ENCODE measurements at places on chromosomes 3 and 15.

GRCh38 chr3:179606534-179607085, 2.0 kb downstream of the NDUFB5 start:
- no peak for DNase-seq

GRCh38 chr3:53161820-53162671, 1.0 kb downstream of the PRKCD start:
- no peak for DNase-seq

DNA sequence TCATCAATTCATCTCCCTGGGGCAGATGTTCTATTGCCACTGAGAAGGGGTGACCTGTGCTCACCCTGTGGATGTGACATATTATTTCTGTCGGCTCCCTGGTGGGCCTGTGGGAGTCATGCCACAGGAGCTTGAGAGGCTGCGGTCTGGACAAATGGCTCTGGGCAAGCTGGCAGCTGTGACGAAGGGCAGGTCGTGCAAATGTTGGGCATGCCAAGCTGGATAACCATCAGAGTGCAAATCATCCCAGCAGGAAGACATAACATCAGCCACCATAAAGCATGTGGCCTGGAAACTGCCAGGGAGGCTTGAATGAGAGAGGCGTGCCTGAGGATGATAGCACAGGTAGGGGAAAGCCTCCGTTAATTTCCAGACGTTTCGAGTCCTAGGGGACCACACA, 45.3 kb upstream of the FAM3D start:
- no peak for DNase-seq

DNA sequence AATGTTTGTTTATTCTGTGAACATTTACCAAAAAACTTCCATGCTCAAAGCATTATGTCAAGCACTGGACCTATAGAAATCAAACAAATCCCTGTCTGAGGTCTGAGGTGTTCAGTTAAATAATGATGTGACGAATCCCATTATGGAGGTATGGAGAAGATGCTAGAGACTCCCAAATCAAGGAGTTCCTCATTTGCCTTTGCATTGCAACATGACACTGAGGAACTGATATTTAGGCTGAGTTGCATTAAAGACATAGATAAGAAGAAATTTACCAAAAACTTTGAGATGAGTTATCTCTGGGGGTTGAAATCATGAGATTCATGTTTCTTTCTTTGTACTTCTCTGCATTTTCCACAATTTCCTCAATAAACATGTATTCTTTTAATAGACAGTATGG, 16.0 kb downstream of the CD200 start:
- no peak for DNase-seq

DNA sequence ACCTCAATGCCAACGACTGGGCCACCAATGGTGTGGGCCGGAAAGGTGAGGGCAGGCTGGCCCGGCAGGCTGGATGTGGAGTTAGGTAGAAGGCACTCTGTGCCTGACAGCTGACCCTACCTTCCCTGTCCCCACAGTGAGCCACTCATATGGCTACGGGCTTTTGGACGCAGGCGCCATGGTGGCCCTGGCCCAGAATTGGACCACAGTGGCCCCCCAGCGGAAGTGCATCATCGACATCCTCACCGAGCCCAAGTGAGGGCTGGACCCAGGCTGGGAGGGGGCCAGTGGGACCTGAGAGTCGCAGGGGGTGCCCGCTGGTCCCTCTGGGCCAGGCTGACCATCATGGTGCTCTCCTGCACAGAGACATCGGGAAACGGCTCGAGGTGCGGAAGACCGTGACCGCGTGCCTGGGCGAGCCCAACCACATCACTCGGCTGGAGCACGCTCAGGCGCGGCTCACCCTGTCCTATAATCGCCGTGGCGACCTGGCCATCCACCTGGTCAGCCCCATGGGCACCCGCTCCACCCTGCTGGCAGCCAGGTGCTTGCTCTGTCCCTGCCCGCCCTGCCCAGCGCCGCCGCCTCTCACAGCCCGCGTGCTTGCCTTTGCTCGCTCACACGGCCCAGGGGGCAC, 4.5 kb upstream of the FES start:
- DNase-seq: no peak

- no peak for DNase-seq
Observed at GRCh38 chr3:50472958-50473357, 30.5 kb downstream of the CACNA2D2 start.

DNA sequence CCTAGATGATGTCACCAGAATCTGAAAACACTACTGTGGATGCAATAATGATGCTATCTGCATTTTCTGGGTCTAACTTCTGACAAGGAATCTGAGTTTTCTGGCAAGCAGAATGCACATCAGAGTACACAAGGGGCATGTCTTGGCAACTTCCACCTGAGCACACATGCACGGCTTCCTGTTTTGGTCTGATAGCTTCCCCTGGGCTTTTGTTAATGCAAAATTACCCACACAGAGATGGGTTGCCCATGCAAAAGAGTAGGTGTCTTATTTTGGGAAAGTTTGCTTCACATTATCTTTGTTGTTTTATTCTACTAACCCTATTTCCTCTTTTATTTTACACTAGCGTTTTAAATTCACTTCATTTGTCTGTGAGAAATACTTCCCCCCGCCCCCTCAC, 74.2 kb upstream of the SATB1 start:
- no peak for DNase-seq

DNA sequence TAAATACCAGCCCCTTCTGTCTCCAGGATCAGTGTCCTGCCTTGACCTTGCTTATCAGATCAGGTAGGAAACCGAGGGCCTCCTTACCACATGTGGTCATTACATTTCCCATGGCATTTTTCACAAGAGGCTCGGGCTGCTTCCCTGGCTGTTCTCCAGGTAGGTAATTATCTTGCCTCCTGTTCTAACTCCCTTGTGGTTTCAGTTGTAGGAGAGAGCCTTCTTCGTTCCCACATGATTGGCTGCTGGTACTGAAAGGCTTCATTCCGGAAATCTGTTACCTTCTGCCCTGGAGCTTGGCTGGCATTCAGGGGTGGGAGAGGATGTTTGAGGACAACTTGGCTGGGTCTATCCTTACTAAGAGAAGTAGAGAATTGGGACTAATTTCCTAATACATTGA, 46.8 kb upstream of the RORA start:
- peak; percentile 38 for DNase-seq

GRCh38 chr3:150015901-150016300, 45.2 kb upstream of the PFN2 start:
- no peak for DNase-seq

- DNase-seq: no peak
Observed at GRCh38 chr3:141286856-141287255, 55.2 kb downstream of the PXYLP1 start.

GRCh38 chr15:32690941-32691688, 26.7 kb upstream of the GREM1 start:
- no peak for DNase-seq

DNA sequence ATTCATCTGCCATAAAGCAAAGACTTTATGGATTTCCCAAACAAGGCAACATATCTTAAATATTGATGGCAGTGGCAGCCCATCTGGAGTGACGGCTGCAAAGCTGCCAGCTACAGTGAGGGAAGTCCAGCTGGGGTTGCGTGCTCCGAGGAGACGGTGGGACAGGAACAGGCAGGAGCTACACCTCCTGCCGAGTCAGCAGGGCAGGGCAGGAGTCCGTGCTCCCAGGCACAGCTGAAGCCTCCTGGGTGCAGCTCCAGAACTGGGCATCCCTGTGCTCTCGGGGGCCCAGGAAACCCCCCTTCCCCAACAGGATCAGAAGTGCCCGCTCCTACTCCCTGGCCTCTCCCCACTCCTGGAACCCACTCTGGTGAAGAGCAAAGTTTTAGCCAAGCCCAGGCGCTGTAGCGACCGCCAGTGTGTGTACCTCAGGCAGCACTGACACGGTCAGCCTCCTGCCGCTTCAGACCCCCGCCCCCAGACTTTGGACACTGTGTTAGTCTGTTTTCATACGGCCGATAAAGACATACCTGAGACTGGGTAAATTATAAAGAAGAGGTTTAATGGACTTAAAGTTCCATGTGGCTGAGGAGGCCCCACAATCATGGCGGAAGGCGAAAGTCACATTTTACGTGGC, 556.4 kb upstream of the CCDC54 start:
- no peak for DNase-seq

DNA sequence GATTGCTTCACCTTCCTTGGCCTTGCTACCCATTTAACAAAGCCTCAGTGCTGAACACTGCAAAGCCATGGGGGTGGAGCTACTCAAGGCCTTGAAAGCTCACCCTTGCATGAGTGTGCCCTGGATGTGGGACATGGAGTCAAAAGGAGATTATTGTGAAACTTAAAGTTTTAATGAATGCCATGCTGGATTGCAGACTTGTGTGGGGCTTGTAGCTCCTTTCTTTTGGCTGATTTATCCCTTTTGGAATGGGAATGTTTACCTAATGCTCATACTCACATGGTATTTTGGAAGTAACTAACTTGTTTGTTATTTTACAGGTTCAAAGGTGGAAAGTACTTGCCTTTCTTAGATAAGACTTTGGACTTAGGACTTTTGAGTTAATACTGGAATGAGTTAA, 538.5 kb upstream of the NECTIN3 start:
- DNase-seq: no peak

DNA sequence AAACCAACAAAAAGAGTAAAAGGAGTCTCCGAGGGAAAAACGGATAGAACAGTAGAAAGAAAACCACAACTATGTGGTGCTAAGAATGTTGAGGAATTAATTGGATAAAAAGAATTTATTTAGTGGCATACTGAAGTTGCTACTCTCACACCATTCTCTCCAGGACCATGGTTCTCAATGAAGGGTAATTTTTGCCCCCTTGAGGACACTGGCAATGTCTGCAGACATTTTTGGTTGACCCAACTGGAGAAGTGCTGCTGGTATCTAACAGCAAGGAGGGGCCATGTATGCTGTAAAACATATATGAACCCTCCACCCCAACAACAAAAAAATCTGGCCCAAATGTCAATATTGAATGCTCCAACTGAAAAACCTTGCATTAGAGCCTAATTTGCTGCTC, 85.9 kb upstream of the CSPG5 start:
- no peak for DNase-seq

- no peak for DNase-seq
Observed at GRCh38 chr3:50003824-50004223, 63.9 kb downstream of the RBM6 start.

- DNase-seq: no peak
Observed at GRCh38 chr3:169387751-169388696, 275.5 kb downstream of the MECOM start.

- no peak for DNase-seq
Observed at GRCh38 chr15:71325481-71325880, 210.2 kb downstream of the THSD4 start.

DNA sequence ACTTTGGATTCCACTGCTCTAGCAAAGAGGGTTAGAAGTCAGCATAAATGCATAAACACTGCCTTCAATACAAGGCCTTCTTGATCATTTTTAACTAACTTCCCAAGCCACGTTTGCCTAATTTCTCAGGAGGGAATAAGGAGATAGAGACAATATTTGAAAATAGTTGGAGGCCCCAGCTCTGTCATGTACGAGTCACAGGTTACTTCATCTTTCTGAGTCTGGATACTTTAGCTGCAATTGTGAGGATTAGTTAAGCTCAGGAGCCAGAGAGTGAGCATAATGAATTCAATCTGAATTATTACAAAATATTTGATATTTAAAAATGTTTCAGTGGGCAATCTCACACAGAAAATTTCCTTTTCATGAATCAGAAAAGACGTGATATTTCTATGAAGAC, 298.9 kb downstream of the SHOX2 start:
- DNase-seq: no peak

- no peak for DNase-seq
Observed at GRCh38 chr3:147008886-147009285, 397.5 kb downstream of the ZIC4 start.

DNA sequence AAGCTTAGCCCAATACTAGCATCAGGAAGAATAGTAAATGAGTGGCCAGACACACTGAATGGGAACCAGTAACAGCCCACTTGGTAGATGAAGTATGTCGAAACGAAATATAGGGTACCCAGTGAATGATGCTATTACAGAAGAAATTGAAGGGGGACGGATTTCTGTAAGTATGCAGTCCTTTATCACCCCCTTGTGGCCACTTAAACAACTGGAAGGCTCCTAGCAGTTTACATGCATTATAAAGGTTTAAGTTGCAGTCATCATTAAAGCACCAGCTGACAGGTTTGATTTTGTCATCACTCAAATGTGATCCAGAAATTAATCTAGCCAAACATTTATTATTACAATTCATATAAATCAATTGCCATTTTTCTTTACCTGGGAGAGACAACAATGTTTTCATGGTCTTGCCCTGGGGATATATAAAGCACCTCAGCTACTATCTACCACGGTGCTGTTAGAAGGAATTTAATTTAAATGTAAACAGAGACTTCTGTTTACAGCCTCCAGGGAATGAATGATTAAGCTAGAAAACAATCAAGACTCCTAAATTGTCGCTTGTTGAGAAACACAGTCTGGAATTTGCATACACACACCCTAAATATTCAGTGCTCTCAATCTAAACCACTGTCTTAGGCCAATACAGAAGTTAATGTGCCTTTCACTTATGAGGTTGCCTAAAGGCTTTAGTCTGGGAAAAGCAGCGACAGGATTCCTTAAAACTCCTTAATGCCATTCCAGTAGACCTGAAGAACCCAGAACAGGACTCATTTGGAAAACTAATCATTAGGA, 7.8 kb downstream of the EIF1B start:
- peak; percentile 57 for DNase-seq

DNA sequence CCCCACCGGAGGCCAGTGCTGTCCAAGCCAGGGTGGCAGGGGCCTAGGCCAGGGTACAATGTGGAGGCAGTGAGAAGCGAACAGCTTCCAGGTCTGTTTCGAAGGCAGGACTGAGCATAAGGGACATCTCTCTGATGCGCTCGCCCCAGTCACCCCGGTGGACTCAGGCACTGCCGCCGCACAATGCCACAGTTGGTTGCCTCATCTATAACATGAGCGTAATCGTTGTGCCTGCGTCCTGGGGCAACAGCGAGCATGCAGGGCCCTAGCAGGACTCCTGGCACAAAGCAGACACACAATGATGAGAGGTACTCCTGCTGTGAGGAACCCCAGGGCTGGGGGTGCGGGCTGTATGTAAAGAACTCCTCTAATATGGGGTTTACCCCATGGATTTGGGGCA, 14.1 kb downstream of the HRH1 start:
- no peak for DNase-seq

- no peak for DNase-seq
Observed at GRCh38 chr3:30655187-30655812, 48.9 kb downstream of the TGFBR2 start.

GRCh38 chr15:39438799-39439592, 141.9 kb upstream of the THBS1 start:
- DNase-seq: no peak

DNA sequence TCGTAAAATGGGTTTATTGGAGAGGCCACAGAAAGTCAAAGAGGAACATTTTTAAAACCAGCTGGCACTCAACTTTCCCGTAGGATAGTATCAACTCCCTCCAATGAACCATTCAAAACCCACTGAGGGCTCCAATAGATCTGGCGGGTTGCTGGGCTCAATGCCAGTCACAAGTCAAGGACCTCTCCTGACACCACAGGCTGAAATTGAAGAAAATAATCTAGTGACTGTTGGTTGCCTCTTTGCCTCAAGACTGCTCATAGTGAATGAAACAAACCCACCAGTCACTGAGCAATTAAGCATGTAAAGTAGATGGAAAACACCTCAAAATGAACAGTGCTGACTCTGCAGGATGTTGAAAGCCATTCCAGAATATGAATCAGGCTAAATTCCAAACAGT, 500.6 kb upstream of the AGTR1 start:
- no peak for DNase-seq

GRCh38 chr3:89690646-89691045, 583.2 kb downstream of the EPHA3 start:
- no peak for DNase-seq
